Stimulated activated CD4-positive, alpha-beta T cell treated with anti-CD3 and anti-CD28 coated beads, Interleukin-4, amount 100 ng/mL, for 24 hours (primary cell): ENCODE measurements at places on chromosomes 4 and X.

DNA sequence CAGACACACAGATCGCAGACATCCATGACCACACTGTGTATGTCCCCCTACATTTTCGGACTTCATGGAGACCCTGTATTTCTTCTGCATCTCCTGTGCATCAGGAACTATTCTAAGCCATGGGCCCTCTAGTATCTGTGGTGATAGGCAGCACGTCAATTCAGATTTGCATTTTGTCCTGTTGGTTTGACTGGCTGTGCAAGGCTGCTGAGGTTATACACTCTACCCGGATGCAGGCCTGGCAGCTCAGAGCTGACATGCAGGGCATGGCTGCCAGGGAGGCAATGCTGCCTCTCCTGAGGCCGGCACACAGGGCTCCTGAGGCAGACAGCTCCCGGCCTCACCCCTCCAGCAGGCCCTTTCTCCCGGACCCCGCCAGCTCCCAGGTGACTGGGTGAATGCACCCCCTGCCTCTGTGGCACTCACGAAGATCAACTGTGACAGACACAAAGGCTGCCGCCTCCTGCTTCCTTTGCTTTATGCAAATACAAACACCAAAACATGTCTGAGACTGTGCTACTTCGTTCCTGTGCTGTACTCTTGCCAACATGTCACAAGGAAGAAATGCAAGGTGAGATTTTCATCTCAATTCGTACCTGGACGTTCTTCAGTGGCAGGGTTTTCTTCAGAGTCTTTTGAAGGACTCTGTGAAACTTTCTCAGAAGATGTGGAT lies 51.0 kb downstream of the NSG1 start:
- no peak for DNase-seq

GRCh38 chr4:182126603-182127002 lies 116.6 kb upstream of the TENM3 start:
- no peak for DNase-seq

- DNase-seq: peak; percentile 72
These were observed 278.9 kb downstream of the INPP4B start for GRCh38 chr4:142567199-142567598.

DNA sequence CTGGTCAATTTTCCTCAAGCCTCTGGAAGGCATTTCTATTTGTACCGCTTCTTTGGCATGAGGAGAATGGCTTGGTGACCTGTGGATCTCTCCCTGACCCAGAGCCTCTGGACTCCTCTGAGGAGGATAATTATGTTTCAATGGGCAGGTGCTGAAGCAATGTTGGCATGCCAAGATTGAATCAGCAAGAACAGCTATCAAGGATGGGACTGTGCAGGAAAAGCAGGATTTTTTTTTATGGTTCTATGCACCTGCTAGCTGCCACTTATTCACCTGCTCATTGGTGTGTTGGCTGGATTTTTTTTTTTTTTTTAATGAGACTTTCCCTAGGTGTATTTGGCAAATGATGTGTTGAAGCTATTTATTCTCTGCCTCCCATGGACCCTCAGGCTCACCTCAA lies 821.2 kb downstream of the RPA4 start:
- DNase-seq: no peak

- no peak for DNase-seq
These were observed 154.4 kb upstream of the RPL34 start for GRCh38 chr4:108465886-108466500.

GRCh38 chr4:16676230-16676770 lies 222.1 kb downstream of the LDB2 start:
- no peak for DNase-seq

DNA sequence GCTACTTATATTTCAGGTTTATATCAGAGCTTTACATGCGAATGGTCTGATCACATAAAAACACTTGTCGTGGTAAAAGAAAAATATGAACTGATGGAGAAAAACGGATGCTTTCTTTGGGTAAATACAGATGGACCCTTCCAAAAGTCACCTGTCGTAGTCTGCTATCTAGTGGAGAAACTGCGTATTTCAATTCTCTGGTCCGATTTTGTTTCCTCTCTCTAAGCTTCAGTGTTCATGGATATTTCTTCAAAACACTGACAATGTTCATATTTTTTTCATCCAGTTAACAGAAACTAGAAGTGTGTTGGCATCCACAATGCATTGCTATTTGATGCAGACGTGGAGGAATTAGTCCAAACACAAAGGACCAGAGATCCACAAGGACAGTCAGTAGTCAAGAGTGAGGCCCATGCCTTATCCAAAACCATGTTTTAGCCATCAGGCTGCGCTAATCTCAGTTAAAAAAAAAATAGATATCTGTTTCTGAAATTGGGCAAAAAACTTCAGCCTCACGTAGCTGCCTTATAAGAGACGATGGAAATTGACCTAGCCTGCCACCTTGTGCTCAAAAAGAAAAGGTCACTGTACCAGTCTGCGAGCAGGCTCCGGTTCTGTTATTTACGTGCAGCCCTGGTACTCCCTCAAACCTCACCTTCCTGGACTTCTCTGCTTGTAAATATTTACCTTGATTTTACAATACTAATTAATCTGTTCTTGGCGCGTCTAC lies 16.0 kb downstream of the MEPE start:
- DNase-seq: peak; percentile 33

GRCh38 chr4:35365186-35365585 lies 879.1 kb downstream of the ARAP2 start:
- no peak for DNase-seq

GRCh38 chrX:55312655-55313054 lies 47.9 kb upstream of the PAGE3 start:
- DNase-seq: no peak

DNA sequence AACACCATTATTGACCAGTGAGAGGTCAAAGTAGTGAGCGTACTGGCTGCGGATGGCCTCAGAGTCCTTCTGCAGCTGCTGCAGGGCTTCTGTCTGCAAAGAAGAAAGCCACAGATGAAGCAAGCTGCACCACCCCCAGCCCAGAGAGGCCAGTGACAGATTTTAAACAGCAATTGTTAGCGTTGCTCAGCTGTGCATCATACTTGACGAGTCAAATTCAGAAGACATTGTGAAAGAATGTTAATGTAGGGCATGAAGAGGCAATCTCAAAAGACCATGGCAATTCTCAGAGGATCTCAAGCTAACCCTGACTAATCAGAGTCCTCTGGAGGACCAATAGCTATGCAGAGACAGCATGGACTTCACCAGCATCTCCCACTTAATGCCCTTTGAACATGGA lies 16.6 kb downstream of the DKC1 start:
- no peak for DNase-seq

GRCh38 chr4:97411356-97411755 lies 731.9 kb downstream of the STPG2 start:
- no peak for DNase-seq

DNA sequence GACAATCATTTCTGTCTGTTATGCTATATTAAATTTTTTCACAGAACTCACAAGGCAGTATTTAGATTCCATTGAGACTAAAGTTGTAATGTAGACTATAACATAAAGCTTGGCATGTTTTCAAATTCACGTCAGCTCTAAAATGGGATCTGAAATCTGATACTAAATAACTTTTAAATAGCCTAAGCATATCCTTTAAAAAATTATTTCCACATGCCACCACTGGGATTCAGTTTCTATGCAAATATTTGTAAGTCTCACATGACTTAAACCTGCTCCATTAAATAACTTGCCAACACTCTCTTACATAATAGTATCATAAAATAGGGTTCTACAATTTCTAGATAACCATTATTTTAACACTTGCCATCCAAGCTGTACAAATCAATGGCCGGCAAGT lies 32.4 kb downstream of the KLHL8 start:
- no peak for DNase-seq

- no peak for DNase-seq
These were observed 266.2 kb downstream of the SPRY1 start for GRCh38 chr4:123662827-123663226.

- no peak for DNase-seq
These were observed 124.4 kb upstream of the SLC34A2 start for GRCh38 chr4:25531272-25531671.

DNA sequence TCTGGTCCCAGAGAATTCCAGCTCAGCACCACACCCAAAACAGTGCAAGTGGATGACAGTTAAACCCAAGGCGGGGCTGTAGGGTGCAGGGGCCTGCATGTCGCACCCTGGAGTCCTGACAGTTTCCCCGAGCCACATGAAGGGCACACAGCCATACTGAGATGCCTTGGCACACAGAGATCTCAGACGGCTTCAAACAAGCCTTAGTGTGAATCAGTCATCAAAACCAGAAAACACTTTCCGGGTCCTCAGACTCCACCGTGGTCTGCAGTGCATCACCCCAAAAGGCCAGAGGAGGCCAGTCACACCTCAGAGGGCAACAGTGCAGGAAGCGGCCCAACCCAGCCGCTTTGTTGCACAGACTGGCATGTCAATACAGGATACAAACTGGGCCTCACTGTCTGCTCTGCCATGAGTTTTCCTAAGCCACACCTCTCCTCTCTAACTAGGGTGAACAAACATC lies 64.6 kb upstream of the ENPP6 start:
- peak; percentile 67 for DNase-seq
